T-helper 17 cell (primary cell): ENCODE measurements at places on chromosomes 2 and 18. TPM values are rescaled to one million over a fixed set of nuclear protein-coding genes. Genes with fewer than 3 reads are reported as not detected.
A peak's percentile ranks its signal among the peaks of the same experiment; 100 is the strongest.

GRCh38 chr2:112941753-112942653, 31.0 kb downstream of the IL37 start:
- DNase-seq: peak; percentile 22

DNA sequence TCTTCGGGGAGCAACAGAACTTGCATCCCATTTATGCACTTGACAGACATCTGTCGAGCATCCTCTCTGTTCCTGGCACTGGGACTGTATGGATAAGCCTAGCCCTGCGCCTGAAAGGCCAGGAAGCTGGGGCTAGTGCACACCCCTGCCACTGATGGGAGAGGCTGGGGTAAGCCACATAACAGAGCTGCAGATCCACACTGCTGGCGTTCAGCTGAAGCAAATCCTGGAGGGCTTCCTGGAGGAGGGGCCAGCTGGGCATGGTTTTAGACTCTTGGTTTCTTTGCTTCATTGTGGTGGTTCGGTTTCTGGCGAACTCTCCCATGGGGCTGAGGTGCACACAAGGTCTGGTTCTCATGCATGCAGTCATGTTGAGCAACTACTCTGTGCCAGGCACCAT, 45.5 kb upstream of the FOSL2 start:
- no peak for DNase-seq

GRCh38 chr2:71379086-71379485, 47.5 kb downstream of the ZNF638 start:
- no peak for DNase-seq

- no peak for DNase-seq
Observed at GRCh38 chr18:56200381-56200911, 437.9 kb downstream of the TXNL1 start.

GRCh38 chr18:46315161-46315560, 211.0 kb downstream of the HAUS1 start:
- no peak for DNase-seq

- no peak for DNase-seq
Observed at GRCh38 chr2:59741840-59742239, 811.6 kb downstream of the BCL11A start.

- DNase-seq: no peak
Observed at GRCh38 chr2:175293776-175294175, 112.3 kb upstream of the ATP5MC3 start.

DNA sequence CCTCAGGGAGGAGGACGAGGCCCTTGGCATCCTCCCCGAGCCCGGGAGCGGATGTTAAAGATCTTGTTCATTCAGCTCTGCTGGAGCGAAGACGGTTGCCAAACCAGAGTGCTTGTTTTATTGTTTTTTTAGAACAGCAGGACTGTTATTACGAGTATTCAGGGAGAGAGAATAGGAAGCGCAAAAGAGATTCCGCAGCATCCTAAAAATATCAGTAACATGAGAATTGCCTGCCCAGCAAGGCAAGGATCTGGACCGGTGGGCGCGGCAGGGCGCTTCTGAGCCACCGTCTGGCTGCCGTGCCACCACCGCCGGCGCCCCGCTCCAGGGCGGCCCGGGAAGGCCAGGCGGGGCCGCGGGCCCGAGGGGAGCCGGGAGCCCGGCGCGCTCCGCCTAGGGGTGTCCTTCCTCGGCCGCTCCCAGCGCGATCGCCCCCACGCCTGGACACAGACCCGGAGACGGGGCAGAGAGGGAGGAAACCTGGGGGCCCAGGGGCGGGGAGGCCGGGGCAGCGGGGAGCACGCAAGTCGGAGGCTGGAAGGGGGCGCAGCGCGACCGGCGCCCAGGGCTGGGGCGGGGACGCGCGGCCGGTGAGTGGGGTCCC, 843 bp downstream of the CYS1 start:
- no peak for DNase-seq

DNA sequence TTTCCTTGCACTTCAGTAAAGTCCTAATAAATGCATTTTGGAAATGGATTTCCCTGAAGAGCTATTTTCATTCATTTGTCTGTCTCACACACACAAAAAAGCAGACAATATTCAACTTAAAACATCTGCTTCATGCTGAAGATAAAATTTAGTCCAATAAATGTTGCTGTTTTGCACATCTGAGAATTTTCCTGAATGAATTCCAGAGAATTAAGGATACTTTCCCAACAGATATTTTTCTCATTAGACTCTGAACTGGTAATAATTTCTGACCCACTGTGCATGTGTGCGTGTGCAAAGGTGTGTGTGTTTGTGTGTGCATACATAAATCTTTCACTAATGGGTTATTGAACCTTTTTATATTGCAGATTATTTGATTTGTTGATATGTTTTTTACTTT, 390.2 kb upstream of the TMEFF2 start:
- no peak for DNase-seq

- DNase-seq: no peak
Observed at GRCh38 chr2:189511210-189511959, 69.2 kb downstream of the SLC40A1 start.

DNA sequence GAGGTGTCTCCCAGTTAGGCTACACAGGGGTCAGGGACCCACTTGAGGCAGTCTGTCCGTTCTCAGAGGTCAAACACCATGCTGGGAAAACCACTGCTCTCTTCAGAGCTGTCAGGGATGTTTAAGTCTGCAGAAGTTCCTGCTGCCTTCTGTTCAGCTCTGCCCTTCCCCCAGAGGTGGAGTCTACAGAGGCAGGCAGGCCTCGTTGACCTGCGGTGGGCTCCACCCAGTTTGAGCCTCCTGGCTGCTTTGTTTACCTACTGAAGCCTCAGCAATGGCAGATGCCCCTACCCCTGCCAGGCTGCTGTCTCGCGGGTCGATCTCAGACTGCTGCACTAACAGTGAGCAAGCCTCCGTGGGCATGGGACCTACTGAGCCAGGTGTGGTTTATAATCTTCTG, 346.3 kb downstream of the CELF4 start:
- no peak for DNase-seq

DNA sequence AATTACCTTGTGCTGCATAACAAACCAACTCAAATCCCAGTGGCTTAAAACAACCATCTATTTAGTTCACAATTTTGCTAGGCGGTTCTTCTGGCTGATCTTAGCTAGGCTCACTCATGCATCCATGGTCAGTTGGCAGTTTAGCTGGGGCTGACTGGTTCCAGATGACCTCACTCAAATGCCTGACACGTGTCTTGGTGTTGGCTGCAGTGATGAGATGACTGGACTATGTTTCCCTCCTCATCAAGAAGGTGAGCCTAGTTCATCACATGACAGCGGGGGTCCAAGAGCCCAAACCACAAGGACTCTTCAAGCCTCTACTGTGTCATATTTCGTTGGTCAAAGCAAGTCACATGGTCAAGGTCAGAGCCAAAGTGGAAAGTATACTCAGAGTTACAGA, 42.7 kb upstream of the ACTR3 start:
- DNase-seq: no peak

DNA sequence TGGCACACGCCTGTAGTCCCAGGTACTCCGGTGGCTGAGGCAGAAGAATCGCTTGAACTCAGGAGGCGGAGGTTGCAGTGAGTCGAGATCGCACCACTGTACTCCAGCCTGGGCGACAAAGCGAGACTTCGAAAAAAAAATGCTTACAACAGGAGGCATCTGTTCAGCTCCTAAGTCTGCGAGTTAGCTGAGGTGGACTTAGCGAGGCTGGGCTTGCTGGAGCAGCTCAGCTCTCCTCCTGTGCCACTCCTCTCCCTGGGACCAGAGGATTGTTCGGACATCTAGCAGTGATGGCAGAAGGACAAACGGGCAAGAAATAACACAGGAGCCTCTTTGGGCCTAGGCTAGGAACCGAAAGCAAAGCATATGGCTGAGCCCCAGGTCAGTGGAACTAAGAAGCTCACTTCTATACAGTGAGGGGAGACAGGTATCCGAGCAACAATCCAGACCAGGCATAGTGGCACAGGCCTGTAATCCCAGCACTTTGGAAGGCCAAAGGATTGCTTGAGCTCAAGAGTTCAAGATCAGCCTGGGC, 260.1 kb downstream of the GLI2 start:
- DNase-seq: no peak

GRCh38 chr2:100303744-100304143, 18.6 kb downstream of the LONRF2 start:
- no peak for DNase-seq

DNA sequence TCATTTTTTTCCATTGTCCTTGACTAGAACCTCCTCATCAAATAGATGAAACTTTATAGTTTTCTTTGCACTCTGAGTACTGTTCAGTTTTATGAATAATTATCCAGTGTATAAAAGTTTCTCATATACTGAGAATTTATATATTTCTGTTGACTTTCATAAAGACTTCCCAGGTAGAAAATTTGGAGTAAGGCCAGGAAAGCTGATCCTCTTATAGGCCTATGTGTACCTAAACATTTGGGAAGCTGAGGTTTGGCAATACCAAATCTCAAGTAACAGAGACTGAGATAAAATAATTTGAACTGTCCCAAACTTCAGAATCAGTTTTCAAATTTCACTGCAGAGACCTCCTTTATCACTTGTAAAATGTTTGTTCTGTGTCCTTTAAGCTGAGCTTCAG, 43.4 kb downstream of the CCDC102B start:
- DNase-seq: no peak

GRCh38 chr2:207505728-207506127, 24.0 kb upstream of the CREB1 start:
- DNase-seq: no peak

DNA sequence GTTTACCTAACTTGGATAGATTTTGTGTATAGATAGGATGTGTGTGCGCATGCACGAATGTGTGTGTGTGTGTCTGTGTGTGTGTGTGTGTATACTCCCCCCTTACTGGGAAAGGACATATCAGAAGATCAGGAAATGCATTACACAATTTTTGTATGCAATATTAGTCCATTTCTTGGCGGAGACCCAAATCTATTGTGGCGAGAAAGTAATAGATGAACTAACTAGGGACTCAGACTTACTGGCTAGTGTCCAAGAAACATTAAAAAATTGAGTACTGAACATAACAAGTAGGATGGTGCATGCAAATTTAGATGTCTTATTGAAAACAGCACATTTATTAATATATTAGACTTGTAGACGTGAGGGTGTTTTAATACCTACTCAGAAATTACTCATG, 1036.5 kb upstream of the FANCL start:
- DNase-seq: no peak

DNA sequence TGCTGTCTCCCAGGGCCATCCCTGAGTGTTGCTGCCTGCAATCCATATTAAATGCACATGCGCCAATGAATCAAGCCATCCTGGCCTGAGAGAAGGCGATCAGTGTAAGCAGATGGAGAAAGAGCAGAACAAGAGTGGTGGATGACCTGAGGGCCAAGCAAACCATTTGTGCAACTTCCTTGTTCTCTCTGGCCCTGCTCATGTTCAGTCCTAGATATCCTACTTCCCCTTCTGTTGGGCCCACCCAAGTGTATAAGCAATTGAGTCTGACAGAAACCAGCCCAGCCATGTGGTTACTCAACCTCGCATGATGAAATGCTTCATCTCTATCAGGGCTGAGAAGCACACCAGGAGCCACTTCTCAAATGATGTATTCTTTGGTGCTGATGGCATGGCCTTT, 383.1 kb upstream of the ID2 start:
- DNase-seq: no peak

- DNase-seq: no peak
Observed at GRCh38 chr2:3633982-3634595, 23.9 kb upstream of the ALLC start.

DNA sequence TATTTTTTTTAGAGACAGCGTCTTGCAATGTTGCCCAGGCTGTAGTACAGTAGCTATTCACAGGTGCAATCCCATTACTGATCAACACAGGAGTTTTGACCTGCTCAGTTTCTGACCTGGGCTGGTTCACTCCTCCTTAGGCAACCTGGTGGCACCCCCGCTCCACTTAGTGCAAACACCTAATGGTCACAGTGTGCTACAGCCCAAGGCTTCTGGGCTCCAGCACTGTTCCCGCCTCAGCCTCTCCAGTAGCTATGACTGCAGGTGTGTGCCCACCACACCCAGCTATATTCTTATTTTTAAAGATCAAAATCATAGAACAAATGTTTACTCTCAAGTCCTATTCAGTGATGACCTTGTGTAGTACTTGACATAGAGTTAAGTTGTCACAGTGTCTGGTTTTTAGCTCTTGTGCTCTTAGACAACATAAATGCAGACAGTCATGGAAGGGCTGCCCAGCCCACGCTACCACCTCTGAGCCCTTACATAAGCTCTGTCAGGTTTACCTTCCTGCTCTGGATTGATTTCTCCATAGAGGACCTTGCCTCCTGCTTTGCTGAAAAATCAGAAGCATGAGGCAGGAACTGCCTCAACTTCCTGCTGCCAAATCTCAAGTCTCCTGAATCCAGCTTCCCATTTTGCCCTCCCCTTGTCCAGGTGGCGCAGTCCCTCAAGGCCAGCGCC, 82.2 kb upstream of the SLC1A4 start:
- DNase-seq: no peak

DNA sequence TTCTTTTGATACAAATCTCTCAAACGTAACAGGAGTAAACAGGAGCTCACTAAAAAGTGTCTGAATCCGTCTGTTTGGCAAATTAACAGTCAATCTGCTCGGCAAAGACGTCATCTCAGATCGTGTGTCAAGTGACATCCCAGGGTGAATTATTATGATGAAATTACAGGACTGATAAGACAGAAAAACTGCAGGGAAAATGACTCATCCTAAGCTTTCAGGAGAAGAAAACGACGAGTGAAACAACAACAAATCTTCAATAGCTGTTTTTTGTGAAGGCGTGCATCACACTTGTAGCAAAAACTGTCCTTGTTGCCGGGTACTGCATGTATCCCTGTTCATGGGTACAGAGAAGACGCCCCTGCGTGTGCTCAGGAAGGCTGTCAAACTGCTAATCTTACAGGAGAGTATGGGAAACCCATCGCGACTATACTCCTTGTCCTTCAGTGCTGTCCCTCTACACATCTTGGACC, 24.9 kb downstream of the EPB41L3 start:
- no peak for DNase-seq

DNA sequence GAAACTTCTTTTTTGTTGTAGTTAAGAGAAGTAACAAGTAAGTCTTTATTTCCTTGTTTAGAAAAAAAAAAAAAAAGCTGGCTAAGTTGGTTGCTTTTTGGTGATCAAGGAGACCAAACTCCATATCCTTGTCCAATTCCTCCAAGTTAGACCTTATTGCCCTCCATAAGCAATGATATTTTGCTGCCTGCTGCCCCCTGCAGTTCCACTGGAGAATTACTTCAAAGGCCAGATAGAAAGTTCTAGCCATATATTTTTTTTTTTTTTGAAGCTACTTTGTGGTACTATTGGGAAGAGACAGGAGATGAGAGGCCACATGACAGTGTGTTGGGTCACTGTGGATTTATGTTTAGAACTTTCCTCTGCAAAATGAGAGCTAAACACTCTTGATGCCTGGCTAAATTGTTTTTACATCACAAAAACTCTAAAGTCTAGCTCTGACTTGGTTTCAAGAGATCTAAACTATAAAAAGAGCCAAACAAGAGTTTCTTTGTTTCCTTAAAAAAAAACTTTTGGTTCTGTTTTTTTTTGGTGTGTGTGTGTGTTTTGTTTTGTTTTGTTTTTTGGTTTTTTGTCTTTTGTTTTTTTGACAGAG, 80.7 kb upstream of the RASGRP3 start:
- no peak for DNase-seq

GRCh38 chr18:55402731-55403405, 185.1 kb downstream of the TCF4 start:
- DNase-seq: no peak

SLC4A3 gene
- 0.08 TPM for total RNA-seq

ZNF24 gene
- 67.4 TPM for total RNA-seq

SLC9A2 gene
- total RNA-seq: not detected

AP1S3 gene
- total RNA-seq: 2.9 TPM

DAPL1 gene
- not detected for total RNA-seq

L3MBTL4 gene
- 0.18 TPM for total RNA-seq

SPP2 gene
- total RNA-seq: not detected

SERPINB3 gene
- not detected for total RNA-seq

RGPD3 gene
- 0.21 TPM for total RNA-seq

EN1 gene
- total RNA-seq: not detected

TMEM37 gene
- not detected for total RNA-seq

RTP5 gene
- total RNA-seq: not detected
